ENCODE measurements at places on chromosomes 2 and 18.

- DNase-seq, result no peak
Measured at GRCh38 chr2:240818293-240819125, 1.5 kb downstream of the KIF1A start.

DNA sequence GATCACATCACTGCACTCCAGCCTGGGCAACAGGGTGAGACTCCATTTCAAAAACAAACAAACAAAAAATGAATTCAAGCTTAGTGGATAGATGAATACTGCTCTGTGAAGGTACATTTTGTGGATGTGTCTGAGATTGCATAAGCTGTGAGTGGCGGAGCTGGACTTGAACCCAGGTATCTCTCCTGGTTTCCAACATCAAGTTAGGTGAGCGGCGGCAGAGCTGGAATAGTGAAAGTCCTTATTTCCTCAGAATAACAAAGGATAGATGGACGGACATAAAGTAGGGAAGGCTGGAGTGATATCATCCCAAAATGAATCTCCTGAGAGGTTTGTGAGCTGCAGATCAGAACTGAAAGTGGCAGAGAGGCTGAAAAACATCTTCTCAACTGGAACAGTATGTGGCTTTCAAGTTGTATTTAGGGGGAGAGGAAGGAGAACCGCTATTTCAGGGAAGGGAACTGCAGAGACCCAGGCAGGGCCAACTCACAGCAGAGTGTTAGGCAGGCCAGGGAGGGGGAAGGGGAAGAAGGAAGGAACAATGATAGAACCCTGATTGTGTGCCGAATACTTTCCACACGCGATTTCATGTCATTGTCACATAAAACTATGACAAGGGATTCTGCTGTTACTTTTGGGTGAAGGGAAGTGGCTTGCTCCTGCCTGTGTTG is 106.2 kb downstream of the LPIN1 start:
- DNase-seq, result no peak

GRCh38 chr2:163949693-163950092 is 213.9 kb upstream of the FIGN start:
- DNase-seq, result peak; percentile 22

- peak; percentile 46 for DNase-seq
Measured at GRCh38 chr2:197707316-197708213, 2.4 kb downstream of the MARS2 start.

GRCh38 chr18:58335821-58336220 is 291.8 kb downstream of the NEDD4L start:
- DNase-seq, result no peak

- peak; percentile 62 for DNase-seq
Measured at GRCh38 chr2:8954990-8955389, 48.5 kb downstream of the MBOAT2 start.

DNA sequence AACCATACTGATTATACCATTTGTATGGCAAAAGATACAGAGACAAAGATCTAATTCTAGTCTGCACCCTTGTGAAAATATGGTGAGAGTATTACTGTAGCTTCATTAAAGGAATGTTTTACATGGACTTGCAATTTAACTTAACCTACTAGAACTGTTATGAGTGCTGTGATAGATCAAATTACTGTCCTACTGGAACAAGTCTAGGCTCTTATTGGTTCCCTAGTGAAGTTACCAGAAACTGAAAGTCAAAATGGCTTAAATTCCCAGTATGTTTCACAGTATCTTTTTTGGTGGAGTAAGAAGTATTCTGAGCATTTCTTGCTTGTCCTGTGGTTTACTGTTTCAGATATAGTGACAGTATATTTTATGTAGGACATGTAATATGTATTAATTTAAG is 3.8 kb upstream of the TBR1 start:
- no peak for DNase-seq

DNA sequence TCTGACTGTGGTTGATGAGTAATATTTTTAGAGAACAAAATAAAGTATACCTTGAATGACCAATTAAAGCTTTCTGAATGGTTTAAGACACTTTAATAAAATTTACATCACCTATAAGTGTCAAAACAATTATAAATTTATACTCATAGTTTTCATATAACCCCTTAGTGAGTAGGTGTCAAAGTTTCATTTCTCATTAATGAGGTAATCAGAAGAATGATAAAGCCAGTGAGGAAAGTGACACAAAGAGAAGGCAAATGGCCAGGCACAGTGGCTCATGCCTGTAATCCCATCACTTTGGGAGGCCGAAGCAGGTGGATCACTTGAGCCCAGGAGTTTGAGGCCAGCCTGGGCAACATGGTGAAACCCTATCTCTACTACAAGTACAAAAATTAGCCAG is 60.8 kb upstream of the CTLA4 start:
- no peak for DNase-seq

DNA sequence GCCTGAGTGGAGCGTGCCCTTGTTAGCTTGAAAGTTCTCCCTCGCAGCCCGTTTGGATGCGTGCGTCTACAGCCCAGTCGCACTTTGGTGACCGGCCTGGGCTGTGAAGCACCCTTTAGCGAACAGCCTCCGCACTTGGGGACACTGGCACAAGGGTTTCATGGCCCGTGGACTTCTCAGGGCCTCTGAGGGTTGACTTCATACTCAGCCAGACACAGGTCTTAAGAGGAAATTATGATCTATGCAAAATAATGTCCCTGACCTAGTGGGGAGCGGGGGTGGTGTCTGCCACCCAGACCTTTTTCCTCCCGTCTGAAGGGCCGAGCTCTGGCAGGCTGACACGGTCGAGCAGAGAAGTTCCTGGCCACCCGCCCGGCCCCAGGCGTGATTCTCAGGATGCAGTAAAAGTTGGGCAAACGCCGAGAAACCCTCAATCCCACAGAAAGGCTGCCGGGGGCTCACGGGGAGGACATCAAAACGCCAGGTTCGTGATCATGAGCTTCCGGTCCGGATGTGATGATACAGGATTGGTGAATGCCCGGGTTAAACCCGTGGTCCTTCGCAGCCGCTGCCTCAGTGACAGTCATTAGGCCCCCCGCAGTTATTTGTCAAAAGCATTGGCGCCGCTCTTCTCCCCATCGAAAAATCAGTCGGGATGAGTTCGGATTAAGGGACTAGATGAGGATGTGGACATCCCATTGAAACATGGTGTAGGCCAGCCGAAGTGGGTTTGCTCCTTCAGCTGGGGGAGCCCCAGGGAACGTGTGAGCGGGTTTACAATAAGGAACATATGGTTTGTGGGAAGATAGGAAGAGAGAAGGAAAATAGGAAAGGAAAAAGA is 3.6 kb upstream of the PAX3 start:
- no peak for DNase-seq

DNA sequence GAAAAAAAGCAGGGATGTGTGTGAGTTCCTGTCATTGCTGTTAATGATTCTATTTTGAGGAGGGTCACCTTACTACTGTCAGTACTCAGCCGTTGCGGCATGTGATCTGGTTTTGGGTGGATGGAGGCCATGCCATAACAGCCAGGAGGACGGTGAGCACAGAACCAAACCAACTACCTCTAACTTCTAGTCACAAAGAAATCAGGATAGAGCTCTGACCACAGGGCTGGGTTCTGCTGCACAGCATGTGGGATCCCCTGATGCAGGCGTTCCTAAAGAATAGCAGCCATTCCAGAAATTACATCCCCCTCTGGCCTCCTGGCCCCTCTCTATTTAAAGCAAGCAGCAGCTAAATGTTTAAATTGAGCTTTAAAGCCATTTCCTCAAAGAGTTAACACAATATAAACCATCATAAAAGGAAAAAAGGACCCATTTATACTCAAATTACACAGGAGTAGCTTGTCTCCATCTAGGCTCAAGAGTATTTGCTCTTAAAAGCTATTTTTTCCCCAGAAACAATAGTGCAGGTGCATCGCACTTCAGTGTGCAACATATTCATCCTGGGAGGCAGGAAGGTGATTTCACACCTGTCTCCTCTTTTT is 786.4 kb downstream of the RNF144A start:
- DNase-seq, result no peak

DNA sequence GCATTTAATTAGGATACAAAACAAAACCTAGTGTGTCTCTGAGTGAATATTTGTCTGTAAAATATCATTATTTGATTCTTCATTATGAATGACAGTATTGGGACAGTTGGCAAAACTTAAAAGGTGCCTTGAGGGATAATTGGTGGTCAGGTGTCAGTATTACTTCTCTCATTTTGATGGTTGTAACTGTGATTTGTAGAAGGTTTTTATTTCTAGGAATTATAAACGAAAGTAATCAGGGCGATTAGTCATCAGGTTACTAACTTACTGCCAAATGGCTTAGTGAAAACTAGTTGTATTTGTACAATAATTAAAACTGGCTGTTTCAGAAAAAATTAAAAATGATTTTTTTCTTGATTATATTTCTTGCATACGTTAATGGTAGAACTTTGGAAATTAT is 117.6 kb downstream of the BIRC6 start:
- DNase-seq, result no peak

- DNase-seq, result peak; percentile 67
Measured at GRCh38 chr2:229714736-229715541, 584 bp upstream of the DNER start.

DNA sequence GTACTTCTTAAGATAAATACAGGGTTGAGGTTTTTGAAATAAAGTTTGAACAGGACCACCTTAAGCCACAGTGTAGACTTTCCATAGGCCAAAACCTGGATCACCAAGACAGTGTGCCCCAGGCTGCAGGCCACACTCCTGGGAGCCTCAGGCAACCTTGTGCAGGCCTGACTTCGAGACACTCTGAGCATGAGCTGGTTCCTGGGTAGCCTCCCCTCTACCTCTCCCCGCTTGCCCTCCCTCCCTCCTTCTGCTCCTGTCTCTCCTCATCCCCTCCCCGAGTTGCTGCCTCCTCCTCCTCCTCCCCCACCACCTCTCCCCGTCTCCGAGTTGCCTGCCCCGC is 10.6 kb upstream of the PROC start:
- DNase-seq, result no peak

DNA sequence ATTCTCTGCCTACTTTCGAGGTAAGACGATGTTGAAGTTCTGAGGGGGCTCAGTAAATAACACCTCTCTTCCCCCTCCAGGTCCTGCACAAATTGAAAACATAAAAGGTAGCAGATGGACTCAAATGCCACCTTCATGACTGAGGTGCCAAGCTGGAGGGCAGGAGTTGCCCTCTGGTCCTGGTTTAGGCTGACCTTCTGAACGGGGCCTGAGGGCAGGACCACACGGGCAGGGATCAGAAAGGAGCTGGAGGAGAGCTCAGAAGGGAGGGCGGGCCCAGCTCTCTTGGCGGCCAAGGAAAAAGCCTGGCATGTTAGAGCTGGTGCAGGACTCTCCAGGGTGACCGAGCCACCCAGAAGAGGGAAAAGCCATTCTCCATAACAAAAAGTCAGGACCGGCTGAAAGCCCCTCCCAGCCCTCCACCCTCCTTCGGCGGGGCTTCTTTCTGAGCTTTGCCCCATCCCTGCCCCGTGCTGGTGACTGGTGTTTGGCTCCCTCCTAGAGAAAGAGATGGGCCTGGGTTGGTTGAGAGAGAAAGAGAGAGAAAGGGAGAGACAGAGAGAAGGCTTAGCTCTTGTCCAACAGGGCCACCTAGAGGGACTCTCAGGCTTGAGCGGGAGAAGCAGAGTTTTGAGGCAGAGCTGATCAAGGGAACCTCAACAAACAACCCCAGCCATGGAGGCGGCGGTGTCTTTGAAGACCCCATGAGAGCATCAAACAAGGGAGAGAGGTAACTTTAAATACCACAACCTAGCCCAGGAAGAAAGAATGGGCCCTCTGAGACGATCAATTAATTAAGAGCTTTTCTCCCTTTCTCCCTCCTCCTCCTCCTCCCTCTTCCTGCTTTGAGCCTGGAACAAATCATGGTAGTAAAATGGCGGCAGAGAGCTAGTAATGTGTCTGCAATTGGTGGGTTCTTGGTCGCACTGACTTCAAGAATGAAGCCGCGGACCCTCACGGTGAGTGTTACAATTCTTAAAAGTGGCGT is 50.8 kb downstream of the WIPF1 start:
- DNase-seq, result no peak

Measured in NCI-H226 (cell line).